Stimulated activated CD8-positive, alpha-beta memory T cell treated with anti-CD3 and anti-CD28 coated beads, Interleukin-7, amount 100 ng/mL, for 1 hour (primary cell): ENCODE measurements at places on chromosomes 11 and 22.

GRCh38 chr11:86957976-86958646, 2.9 kb upstream of the FZD4 start:
- no peak for DNase-seq

DNA sequence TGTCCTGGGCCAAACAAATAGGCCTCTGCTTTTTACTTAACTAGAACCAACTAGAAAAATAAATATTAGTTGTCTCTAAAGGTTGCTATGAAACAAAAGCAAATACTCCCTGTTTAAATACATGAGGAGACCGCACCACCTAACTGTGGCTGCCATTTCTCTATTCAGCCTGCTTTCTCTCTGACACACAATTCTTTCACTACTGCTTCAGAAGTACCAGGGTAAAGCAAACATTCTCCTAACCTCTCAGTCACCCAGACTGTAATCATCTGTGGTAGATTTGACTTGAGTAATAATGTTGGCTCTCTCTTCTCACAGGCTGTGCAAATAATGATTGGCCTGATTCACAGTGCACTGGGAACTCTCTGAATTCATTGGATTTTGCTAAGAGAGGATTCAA, 41.0 kb upstream of the MS4A8 start:
- DNase-seq: no peak

DNA sequence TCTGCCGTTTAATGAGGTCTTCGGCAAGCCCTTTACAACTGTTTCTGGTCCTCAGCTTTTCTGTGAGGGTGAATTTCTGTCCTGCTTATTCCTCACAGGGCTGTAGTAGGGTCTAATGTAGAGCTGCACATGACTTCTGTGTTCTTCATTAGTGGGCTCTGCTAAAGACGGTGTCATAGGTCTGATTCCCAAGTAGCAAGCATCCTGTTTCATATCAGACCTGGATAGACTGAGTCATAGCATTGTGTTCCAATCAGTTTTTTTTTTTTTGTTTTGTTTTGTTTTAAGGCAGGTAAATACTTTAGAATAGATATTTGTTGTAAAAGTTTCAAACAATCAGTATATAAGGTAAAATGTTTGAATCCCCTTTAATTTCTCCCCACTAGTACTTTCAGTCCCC, 35.4 kb downstream of the BIRC2 start:
- no peak for DNase-seq

GRCh38 chr11:96332126-96332771, 10.7 kb downstream of the MAML2 start:
- DNase-seq: no peak

DNA sequence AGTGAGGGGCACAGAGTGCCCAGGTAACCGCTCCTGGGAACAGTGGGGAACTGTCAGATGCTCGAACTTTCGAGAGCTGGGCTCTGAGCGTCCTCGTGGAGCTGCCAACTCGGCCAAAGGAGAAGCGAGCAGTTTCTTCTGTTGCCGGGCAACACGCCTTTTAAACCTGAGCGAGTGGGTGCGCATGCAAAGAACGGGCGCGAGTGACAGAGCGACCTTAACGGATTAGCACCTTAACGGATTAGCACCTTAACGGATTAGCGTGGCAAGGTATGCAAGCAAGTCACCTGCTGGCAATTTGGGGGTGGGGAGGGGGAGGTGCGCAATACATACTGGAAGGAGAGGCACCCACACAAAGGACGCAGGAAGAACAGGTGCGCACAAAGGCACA, 61.8 kb upstream of the PRODH start:
- no peak for DNase-seq

GRCh38 chr11:73248526-73249185, 23.5 kb upstream of the P2RY6 start:
- no peak for DNase-seq

DNA sequence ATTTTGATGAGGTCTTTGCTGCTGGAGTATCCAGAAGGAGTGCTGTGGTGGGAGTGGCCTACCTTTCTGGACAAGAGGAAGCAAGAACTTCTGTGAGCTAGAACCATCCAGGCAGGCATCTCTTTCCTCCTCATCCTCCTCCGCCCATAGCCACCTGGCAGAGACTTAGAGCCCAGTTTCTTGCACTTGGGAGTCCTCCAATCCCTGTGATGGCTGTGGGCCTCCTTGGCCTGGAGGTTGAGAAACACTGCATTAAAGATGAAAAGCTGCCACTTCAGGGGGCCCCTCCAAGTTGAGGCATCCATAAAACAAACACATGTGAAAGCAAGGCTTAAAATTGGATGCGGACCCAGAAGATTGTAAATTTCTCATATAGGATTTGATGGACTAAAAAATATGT, 110.3 kb downstream of the ZBTB16 start:
- no peak for DNase-seq

DNA sequence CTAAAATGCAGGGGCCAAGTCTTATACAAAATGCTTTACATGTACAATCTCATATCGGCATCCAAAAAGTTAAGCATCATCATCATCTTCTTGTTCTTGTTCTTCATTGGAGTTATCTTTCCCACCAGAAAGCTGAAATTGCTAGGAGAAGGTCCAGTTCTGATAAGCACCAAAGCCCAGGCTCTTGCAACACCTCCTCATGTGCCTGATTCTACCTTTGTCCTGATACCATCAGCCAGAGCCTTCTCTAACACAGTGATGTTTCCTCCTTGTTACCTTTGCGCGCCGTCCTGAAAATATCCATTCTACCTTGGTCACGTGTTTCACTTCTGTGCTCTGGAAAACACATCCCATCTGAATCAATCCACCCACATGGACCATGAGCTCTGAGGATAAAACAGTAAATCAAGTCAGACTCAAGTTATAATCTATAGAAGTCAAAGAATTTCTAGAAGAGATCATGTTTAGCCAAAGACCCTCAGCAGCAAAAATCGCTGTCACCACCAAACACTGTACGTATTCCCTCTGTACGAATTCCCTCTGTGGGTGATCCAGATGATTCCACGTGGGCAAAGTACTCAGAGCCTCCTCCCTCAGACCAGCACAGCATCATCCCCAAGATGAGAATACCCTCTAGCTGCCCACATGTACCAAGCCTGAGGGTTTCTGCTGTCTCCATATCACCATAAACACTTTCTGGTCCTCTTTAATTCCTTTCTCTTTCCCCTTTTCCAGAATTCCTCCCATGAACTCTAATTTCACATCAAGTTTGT, 19.0 kb downstream of the JAML start:
- DNase-seq: no peak

GRCh38 chr22:29670626-29671025, 49.2 kb upstream of the CABP7 start:
- DNase-seq: no peak

GRCh38 chr22:42074846-42075676, 1.0 kb downstream of the PHETA2 start:
- DNase-seq: no peak
